ENCODE measurements at places on chromosomes 3 and 15.

DNA sequence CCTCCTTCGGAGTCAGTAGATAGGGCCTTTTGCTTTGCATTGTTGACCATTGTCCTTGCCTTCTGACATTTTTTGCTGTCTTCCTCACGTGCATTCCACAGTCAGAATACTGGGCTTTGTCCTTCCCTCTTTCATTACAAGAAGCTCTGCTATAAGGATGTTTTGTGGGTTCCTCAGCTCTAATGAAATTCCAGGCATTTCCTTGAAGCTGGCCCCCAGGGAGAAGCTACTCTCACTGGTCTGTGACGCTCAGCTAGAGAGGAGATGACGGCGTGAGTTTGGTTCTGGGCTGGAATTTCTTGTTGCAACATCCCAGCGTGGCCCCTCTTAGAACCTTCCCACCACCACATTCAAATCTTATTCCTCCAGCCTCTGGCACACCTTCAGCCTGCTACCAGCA lies 210.2 kb downstream of the TJP1 start:
- DNase-seq: no peak

GRCh38 chr3:11134794-11135193 lies 19.5 kb upstream of the HRH1 start:
- DNase-seq: no peak

DNA sequence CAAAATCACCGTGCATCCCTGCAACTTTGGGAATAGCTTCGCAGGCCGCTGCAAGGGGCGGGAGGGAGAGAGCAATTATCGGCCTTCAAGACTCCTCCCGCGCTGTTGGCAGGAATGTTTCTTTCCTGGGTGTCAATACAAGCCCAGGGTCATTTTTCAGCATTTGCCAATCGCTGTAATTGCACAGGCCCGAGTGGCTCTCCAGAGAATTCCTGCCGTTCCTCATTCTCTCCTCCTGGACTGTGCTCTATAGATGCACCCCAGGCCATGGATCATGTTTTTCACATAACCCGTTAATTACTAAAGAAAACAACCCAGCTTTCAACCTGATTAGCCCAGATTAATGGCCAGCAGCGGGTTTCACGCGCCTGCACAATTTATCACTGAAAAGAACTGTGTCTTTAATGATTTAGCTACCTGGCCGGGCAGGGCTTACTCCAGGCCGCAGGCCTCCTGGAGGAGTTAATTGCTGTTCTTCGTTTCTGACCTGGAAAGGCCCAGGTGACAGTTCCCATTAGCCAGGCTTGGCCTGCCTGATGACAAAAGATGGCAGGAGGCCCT lies 144.3 kb downstream of the OPA1 start:
- no peak for DNase-seq

DNA sequence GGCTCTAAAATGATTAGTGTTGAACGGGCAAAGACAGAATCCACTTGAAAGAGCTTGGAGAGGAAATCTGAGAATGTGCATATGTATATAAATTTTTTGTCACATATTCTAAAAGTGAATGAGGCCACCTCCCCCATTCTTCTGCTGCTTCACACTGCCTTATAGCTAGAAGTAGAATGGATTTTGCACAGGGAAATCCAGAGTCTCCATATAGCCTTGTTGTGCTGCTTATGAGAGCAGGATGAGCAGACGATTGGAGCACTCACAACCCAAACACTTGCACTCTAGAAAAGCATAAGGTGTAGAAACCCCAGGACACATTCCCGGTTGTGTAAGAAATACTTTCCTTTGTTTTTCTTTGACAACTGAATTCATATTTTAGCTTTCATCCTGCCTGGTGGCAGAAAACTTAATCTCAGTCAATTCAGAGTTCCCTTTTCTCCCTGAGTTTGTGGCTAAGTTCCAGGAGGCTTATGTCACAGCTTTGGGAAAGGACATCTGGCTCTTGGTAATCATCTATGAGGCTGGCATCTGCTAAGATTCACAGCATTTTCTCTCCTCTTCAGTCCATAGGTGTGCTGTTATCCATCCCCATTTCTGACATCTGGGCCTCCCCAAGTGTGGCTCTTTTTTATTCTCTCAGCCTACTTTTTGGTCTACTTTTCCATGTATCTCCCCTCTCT lies 188.4 kb upstream of the PFN2 start:
- no peak for DNase-seq

DNA sequence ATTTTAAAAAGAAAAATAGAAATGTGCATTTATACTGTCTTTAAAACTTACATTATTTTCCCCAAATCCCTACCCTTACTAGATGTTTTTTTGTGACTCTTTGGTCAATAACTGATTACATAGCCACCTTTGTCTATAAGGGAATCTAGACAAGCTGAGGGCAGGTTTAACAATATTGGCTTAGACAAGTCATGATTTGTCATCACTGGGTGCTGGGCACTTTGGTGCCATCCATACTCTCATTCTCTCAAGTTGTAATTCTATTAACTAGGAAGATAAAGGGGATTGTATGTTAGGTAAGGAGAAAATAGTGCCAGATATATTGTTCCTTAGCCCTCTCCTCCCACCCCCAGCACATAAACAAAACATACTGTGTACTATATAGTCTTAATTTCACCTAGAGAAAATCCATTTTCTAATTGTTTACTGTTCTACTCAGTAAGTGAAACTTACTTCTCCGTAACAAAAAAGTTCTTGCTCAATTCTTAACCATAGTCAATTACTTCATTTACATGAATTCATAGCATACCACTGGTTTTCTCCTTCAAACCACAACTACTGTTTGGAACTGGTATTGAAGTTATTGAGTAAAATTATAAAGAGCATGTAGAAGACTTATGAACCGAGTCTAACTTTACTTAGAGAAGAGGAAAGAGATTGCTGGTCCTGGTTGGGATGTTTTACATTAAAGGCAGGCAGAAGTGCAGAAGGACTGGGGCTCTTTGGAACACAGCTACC lies 877.1 kb downstream of the PDCD6IP start:
- no peak for DNase-seq

GRCh38 chr3:85148036-85148435 lies 189.2 kb downstream of the CADM2 start:
- no peak for DNase-seq

GRCh38 chr3:97827741-97828471 lies 6.1 kb downstream of the CRYBG3 start:
- no peak for DNase-seq

GRCh38 chr15:98907927-98908471 lies 99.6 kb downstream of the PGPEP1L start:
- DNase-seq: no peak

DNA sequence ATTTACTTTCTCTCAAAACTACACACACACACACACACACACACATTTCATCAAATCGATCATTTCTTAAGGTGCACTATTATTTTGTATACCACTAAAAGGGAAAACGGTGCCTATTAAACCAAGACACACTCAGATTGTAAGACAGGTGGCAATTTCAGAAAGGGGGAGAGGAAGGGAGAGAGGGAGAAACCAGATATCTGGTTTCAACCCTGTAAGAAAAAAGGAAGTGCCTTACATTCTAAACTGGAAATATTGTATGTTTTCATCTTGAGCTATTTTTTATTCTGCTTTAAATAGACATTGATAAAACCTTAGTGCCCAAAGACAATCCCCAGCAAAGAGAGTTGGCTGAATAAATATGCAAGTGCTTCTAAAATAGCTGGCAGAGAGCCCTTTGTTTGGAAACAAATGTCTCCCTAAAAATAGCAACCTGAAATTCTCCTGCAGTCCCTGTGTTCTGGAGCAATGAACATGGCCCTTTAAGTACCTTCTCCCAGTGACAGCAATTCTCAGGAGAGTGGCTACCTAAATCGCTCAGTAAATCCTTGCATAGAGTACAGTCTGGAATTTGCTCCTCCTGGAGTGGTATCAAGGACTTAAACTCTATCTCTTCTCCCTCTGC lies 85.7 kb downstream of the RARB start:
- no peak for DNase-seq

DNA sequence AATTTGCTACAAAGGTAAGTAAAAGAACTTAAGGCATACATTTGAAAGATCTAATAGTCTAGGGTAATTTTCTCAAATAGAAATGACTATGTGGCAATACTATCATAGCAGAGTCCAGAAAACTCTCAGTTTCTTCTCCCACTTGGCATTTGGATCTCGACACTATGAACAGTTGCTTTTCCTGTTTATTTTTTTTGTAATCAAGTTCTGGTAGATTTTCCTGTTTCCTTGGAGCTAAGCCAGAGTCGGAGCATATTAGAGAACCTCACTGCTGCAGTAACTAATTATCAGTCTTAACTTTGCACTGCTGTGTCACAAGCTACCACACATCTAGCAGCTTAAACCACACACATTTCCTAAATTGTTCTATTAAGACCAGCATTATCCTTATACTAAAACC lies 44.9 kb upstream of the ZNF385D start:
- DNase-seq: no peak

DNA sequence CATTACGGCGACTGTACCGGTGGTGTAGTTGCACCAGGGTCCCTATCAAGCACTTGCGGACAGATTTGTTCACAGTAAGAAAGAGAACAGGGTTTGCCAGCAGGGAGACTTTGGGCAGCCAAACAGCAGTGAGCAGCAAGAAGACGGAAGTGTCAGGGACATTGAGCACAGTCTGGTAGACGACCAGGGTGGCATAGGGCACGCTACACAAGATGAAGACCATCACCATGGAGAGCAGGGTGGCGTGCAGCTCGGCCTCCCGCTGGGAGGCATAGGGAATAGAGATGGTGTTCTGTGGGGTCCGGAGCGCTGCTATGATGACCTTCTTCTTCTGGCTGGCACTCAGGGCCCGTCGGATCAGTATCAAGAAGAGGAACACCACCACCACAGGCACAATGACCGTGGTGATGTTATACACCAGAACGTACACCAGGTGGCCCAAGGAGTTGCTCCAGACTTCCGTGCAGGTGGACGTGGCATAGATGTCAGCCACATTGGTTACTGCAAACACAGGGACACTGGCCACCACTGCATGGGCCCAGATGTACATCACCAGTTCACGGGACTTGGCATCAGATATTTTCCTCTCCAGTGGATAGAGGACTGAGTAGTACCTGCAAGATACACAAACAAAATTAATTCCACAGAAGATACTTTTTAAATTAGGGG lies 19.1 kb upstream of the FSIP1 start:
- no peak for DNase-seq

GRCh38 chr3:43618142-43618541 lies 3.7 kb downstream of the ANO10 start:
- DNase-seq: no peak

GRCh38 chr3:168248383-168249204 lies 152.9 kb upstream of the GOLIM4 start:
- DNase-seq: no peak

- no peak for DNase-seq
These were observed 53.6 kb downstream of the ANKRD28 start for GRCh38 chr3:15744176-15744575.

DNA sequence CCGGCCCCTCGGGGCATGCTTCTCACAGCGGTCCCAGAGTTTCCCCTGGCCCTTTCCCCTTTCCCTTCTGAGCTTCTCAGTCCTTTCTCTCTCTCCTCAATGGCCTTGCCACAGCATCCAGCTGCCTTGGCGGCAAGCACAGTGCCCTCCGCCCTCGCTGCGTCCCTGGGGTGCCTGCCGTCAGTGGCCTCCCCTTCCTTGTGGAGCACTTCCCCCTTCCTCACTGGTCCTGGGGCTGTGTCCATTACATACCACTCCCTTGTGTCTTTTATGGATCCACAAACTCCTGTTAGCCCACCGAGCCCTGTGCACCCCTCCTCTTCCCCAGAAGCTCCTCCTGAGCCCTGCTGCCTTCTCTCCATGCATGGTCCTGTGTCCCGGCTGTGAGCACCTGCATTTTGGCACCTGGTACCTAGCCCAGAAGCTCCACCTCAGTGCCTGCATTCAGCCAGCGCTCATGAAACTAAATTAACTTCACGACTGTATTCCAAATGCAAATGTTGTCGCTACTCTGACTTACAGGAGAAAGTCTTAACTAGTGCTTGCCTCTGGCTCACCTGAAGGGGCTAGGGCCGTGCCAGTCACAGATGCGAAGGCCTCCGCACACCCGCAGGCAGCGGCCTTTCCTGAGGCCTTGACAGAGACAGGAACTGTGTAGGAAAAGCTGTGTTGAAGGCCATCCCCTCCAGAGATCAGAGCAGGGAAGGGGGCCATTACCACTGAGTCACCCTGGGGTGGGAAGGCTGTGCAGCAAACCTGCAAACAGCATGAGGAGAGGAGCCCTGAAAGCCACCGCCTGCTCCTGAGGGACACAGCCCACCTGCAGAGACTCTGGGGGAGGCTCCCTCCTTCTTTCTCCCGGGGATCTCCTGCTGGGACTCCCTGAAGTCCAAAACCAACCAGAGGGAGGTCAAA lies 19.1 kb upstream of the KLF13 start:
- DNase-seq: no peak

GRCh38 chr3:160665231-160665630 lies 11.7 kb upstream of the ARL14 start:
- DNase-seq: no peak

GRCh38 chr3:6435951-6436350 lies 425.0 kb upstream of the GRM7 start:
- DNase-seq: no peak

DNA sequence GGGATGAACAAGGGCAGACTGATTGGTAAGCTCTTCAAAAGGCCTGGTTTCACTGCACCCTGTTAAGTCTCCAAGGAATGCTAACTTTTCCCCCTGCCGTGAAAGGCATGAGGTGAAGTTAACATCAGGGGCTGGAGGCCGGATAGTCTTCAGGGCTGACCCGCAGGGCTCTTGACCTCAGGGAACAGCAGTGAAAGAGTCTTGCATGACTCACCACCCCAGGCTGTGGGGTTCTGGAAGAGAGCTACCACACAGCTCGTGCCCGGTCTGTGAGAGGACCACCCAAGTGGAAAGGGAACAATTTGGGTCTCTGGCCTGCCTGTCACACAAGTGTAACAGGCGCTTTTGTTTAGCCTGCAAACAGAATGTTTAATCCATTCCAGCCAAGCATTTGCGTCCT lies 504.9 kb downstream of the EDEM1 start:
- no peak for DNase-seq

DNA sequence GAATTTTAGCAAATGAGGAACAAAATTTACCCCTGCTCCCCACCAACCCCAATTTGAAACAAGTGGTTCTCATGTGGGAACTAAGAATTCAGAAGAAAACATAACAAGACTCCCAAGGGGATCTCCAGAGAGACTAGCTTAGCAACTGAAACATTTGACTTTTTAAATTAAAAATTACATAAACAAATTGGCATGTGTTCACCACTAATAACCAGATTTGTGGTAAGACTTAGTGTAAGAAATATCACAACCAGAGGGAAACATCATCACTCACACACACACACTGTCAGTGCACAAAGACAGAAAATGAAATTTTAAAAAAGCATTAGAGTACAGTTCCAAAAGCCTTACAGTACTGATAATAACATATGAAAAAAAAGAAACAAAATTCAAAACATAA lies 348.8 kb downstream of the CGGBP1 start:
- no peak for DNase-seq

GRCh38 chr3:124140746-124141145 lies 148.8 kb upstream of the ROPN1 start:
- no peak for DNase-seq

DNA sequence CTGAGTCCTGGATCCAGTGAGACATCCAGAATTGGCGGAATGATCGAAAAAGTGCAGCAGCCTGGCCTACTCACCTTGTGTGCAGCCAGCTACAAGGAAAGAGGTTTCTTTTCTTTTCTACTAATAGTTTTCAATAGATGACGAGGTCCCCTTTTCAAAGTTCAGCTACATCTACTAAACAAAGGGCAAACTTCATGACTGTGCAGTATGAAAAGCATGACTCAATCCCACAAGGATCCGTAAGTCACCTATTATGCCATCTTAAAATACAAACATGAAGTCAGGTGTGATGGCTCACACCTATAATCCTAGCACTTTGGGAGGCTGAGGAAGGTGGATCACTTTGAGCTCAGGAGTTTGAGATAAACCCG lies 16.7 kb downstream of the MIX23 start:
- no peak for DNase-seq

- DNase-seq: no peak
These were observed 50.1 kb downstream of the NR1I2 start for GRCh38 chr3:119831941-119832371.

Measured in stimulated activated CD4-positive, alpha-beta T cell treated with anti-CD3 and anti-CD28 coated beads, Interleukin-4, amount 100 ng/mL, for 4 hours (primary cell).